Psoas muscle (tissue), 8 donors: ENCODE measurements at places on chromosomes 16 and 17. TPM values are rescaled to one million over a fixed set of nuclear protein-coding genes. Genes with fewer than 3 reads are reported as not detected.

The ALG1 gene
- 7.3 TPM for polyA plus RNA-seq

The STH gene
- polyA plus RNA-seq = 0.25 TPM

The COPZ2 gene
- 46.0 TPM for polyA plus RNA-seq

The GP1BA gene
- polyA plus RNA-seq = 0.04 TPM

The FGF11 gene
- 3.7 TPM for polyA plus RNA-seq

The CTRB1 gene
- polyA plus RNA-seq = 2.5 TPM

The PSMC3IP gene
- polyA plus RNA-seq = 3.8 TPM

The PHB1 gene
- polyA plus RNA-seq = 364 TPM

The RNF222 gene
- polyA plus RNA-seq = not detected

The ADAMTS18 gene
- 0.03 TPM for polyA plus RNA-seq

The NPIPB6 gene
- 0.17 TPM for polyA plus RNA-seq

- DNase-seq = no peak
Observed at GRCh38 chr17:5789528-5789927, 205.2 kb upstream of the NLRP1 start.

- DNase-seq = no peak
Observed at GRCh38 chr17:34275881-34276280, 5.9 kb downstream of the CCL7 start.

GRCh38 chr16:83803811-83804210, 4.0 kb upstream of the HSBP1 start:
- DNase-seq = no peak

- no peak for DNase-seq
Observed at GRCh38 chr16:10266809-10267208, 84.6 kb upstream of the GRIN2A start.

- DNase-seq = no peak
Observed at GRCh38 chr17:76697702-76698465, 12.9 kb downstream of the MXRA7 start.

DNA sequence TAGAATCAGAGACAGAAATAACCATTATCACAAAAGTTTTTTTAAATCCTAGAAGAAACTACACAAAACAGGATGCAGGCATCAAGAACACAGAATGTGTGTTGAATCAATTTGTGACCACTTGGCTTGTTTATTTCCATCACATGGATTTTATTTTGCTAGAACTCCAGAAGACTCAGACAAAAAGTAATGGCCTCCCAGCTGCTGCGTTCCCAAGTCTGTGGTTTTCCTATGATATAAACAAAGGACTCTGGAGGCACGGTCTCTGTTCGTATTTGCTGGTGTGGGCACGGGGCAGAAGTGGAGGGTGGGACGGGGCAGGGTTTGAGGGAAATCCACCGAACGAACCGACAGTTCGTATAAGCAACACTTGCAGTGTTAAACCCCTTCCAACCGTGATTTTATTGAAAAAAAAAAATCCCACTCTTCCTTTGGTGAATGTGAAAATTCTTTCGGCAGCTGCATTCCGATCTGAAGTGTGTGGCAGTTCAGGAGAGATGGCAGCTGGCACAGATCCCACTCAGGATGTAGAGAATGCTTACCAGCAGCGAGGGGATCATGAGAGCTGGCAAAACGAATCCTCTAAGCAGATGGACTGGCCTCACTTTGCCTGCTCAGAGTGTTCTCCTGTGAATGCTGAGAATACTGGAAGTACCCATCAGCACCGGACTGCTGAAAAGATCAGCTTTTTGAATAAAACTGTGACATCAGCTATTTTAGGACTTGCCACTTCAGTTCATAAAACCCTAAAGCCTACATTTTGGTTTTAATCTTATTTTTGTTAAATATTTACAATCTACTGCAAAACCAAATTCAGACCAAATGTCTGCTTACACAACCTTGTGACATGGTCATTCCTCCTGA, 165.2 kb downstream of the VPS53 start:
- no peak for DNase-seq

GRCh38 chr16:74700116-74700437, 585 bp downstream of the MLKL start:
- DNase-seq = no peak

DNA sequence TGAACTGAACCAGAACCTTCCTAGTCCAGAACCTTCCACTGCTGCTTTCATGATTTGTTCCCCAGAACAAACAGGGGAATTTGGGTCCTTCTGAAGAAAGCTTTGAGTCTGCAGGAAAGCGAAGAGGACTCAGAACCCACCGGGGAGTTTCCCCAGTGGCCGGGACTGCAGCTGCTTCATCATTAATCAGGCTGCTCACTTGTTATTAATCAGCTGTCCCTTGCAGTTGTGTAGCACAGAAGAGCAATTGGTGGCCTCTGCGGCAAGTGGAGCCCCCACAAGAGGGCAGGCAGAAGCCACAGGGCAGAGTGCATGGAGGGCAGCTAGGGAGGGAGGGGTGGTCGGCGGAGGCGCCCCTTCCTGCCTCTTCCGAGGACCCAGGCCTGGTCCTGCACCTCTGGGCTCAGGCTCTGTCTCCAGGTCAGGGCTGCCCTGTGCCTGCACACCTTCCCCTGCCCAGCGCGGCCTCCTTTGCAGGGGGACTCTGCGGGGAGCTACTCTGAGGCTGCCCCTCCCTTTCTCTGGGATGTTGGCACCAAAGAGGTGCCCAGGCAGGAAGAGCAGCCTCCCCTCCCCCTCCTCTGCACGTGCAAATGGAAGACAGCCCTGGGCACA, 6.9 kb downstream of the CCL17 start:
- no peak for DNase-seq

DNA sequence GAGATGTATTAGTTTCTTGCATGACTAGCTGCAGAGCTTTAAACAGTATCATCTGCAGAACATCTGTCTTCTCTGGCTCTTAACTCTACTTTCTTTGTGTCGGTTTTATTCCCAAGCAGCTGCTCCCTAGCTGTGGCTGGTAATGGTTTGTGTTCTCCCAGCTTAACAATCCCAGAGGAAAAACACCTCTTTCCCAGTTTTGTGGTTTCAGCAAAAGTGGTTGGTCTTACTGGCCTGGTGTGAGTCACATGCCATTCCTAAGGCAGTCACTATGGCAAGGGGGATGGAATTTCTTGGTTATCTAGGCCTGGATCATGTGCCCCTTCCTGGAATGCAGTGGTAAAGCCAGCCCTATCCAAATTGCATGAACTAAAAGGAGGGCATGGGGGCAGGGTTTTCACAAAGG, 27.5 kb downstream of the OMG start:
- no peak for DNase-seq

GRCh38 chr16:52301026-52301425, 245.9 kb downstream of the TOX3 start:
- no peak for DNase-seq

- DNase-seq = no peak
Observed at GRCh38 chr16:26710450-26710849, 356.3 kb upstream of the C16orf82 start.

- no peak for DNase-seq
Observed at GRCh38 chr16:77596261-77596660, 126.1 kb upstream of the NUDT7 start.

GRCh38 chr16:30526137-30526822, at the start of gene ZNF768:
ZNF768 (minus strand) TSS chr16:30526566; CDS start chr16:30526413, 153 bp downstream.
- peak; percentile 53 for DNase-seq

DNA sequence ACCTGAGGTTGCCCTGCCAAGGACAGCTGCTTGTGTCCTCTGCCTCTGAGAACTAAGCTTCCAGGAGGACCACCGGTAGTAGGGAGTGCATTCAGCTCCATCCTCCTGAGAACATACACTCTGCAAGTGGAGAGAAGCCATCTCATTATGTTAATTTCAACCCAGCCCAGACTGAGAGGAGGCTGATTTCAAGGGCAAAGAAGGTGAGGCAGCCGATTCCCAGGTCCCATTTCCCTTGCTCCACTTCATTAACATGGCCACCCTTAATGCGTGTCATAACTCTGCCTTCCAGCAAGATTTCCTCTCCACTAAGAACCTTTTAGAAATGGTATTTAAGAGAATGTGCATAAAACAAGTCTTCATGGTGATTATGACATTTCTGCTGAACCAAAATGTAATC, 72.5 kb downstream of the CDH13 start:
- no peak for DNase-seq

GRCh38 chr17:10149573-10150399, 48.6 kb downstream of the GAS7 start:
- no peak for DNase-seq

DNA sequence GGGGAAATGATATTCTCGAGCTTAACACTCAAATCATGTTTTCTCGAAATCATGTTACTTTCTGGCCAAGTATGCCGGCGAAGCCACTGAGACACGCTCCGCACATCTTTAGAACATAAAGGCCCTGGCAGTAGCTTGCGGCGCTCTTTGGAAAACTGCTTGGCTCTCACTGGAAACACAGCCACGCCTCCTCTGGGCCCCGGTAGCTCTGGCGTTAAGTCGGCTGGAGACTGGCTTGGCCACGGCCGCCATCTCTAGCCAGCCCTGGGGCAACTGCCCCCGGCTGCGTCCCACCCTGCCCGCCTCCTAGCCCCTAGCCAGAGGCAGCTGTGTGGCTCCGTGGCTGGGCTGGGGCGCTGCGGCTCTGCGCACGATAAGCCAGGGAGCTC, 9.2 kb upstream of the BAIAP2 start:
- DNase-seq = peak; percentile 52

GRCh38 chr17:21517538-21518293, 141.6 kb downstream of the KCNJ12 start:
- no peak for DNase-seq

DNA sequence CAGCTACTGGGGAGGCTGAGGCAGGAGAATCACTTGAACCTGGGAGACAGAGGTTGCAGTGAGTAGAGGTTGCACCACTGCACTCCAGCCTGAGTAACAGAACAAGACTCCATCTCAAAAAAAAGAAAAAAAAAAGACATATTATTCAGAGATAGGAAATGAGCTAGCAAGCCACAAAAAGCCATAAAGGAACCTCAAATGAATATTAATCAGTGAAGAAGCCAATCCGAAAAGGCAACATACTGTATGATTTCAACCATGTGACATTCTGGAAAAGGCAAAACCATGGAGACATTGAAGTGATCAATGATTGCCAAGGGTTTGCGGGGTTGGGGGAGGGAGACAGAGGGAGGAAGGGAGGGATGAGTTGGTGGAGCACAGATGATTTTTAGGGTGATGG, 8.4 kb upstream of the EXOC7 start:
- DNase-seq = no peak
